Gastroesophageal sphincter (tissue), 4 donors: ENCODE measurements at places on chromosomes 1 and 21. TPM values are rescaled to one million over a fixed set of nuclear protein-coding genes. Genes with fewer than 3 reads are reported as not detected.

The KLHDC9 gene
- total RNA-seq = 7.1 TPM

The RORC gene
- 0.13 TPM for total RNA-seq

The SLC25A24 gene
- total RNA-seq = 31.0 TPM

The SPRR4 gene
- total RNA-seq = not detected

The ADGRL2 gene
- 69.4 TPM for total RNA-seq

The CCDC185 gene
- total RNA-seq = not detected

The RPTN gene
- total RNA-seq = not detected

The IL22RA1 gene
- total RNA-seq = 0.57 TPM

The C8A gene
- total RNA-seq = not detected

The SLC16A4 gene
- total RNA-seq = 16.6 TPM

The OR2L13 gene
- total RNA-seq = not detected

The LAX1 gene
- total RNA-seq = 3.1 TPM

The WNT9A gene
- total RNA-seq = 5.4 TPM

The TRIM17 gene
- total RNA-seq = not detected

The SLAMF8 gene
- 4.2 TPM for total RNA-seq

The HOOK1 gene
- total RNA-seq = 0.47 TPM

The AADACL3 gene
- total RNA-seq = not detected

The LCE2B gene
- not detected for total RNA-seq

The KRTAP12-2 gene
- not detected for total RNA-seq

The AMY2A gene
- not detected for total RNA-seq

The LENEP gene
- total RNA-seq = not detected

The CFHR4 gene
- total RNA-seq = not detected

The TMEM61 gene
- total RNA-seq = 2.5 TPM

The ACOT11 gene
- 4.4 TPM for total RNA-seq
